ENCODE measurements at places on chromosomes 1 and 21. TPM values are rescaled to one million over a fixed set of nuclear protein-coding genes. Genes with fewer than 3 reads are reported as not detected.

- DNase-seq = no peak
Measured at GRCh38 chr21:37445228-37445627, 78.7 kb downstream of the DYRK1A start.

DNA sequence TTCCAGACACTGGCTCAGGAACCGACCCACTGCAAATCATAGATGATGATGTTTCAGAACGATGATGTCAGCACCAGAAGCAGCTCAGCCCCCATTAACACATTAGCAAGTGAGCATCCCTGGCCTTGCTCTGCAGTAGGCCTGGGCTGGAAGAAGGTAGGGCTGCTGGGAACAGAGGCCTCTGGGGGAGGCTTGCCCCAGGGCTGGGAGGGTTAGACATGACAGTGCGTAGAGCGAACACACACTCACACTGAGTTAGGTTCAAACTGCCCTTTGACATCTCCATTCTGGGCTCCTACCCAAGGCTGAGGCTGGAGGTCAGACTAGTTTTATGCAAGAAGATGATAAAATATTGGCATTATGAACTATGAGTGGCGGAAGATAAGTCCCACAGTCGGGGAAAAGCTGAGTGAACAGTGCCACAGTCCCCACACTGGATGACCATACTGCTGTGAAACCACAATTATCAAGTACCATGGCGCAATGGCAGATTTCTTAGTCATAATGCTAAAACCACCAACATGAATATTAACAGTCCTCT, 91.1 kb downstream of the DMRTB1 start:
- DNase-seq = no peak

DNA sequence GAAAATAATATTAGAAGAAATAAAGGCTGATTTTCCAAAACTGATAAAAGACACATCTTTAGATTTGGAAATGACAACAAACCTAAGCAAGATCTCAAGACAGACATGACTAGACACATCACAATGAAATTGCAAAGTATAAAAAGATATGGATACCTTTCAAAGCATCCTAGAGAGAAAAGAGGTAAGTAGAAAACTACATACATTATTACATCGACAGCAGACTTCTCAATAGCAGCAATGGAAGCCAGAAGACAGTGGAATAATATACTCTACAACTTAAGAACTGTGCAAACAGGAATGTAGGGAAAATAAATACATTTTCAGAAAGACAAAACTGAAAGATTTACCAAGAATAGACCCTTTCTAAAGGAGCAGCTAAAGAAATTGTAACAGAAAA, 50.2 kb downstream of the DENND1B start:
- no peak for DNase-seq

DNA sequence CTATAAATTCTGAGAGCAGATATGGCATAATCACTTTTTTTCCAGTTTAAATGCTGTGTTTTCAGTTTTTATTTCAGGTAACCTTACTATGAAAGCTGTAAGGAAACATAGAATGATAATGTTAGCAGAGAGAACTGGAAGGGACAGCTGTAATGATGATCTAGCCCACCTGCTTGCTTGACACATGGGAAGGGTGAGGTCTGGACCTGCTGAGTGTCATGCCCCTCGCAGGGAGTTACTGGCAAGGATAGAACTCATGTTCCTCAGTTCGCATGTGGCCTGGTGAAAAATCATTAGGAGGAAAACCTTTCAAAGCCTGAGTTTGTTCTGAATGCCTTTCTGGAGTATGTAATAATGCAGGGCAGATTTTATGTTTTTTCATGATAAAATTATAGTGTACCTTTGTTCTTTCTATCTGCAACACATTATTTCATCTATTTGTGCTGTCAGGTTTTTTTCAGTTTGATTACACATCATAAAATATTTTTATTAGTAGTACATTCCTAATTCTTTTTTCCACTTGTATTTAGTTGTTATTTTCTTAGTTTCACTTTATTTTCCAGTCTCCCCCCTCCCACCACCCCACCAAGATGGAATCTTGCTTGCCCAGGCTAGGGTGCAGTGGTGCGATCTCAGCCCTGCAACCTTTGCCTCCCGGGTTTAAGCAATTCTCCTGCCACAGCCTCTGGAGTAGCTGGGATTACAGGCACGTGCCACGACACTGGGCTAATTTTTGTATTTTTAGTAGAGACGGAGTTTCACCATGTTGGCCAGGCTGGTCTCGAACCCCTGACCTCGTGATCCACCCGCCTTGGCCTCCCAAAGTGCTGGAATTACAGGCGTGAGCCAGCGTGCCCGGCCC, 8.0 kb downstream of the DDI2 start:
- no peak for DNase-seq

DNA sequence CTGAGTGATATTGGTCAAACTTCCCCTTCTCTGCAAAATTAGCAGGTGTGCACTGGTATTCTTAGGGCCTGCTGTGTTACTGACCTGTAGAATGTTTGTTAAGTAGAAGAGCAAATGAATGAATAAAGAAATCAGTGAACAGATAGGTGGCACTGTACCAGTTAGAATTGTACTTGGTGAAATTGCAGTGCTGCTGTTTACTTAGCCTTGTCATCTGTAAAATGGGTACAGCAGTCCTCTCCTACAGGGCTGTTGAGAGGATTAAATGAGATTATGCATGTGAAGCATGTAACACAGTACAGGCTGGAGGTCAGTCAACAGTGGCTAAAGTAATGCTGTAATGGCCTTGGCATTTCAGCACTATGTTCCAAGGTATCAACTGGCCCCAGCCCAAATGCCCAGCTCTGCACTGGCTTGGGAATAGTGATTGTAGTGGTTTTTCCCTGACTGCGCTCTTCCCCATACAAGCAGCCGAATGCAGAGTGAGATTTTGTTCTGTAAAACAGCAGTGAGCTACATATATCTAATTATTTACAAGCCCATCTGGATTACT, 10.5 kb downstream of the VANGL1 start:
- DNase-seq = no peak

DNA sequence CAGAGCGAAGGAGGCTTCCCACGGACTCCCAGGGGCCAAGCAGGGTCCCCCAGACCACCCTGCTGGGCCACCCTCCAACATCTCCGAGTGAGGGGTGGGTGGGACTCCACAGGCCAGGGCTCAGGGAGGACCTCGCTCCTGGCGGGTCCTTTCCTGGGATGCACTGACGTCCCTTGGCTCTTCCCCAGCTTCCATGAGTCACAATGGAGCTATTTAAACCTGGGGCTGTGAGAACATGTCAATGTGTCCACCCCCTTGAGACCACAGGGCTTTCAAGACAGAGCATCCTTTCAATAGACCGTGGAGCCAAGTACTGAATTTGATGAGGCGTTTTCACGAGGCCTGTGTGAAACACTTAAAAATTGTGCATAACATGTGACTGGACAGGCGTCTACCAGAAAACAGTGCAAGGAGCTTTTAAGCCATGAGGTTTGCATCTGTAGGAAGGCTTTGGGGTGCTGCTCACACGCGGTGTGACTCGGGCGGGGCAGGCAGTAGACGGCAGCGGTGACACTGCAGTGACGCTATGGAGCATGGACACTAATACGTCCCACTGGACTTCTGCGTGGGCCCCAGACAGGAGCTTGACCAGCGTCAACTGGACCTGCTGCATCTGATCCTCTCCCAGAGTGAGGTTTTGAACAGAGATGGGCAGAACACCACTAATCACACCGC, 24.1 kb upstream of the NPHP4 start:
- no peak for DNase-seq

ZZZ3 gene
- 44.6 TPM for total RNA-seq

RNF223 gene
- total RNA-seq = not detected

MROH7 gene
- 46.6 TPM for total RNA-seq

KLHL21 gene
- 25.1 TPM for total RNA-seq

Data from Peyer's patch (tissue), 4 donors.